IMR-90 (cell line): ENCODE measurements at places on chromosomes 16 and 17.

GRCh38 chr17:45248132-45248957, 13.5 kb downstream of the SPATA32 start:
- no peak for DNase-seq

DNA sequence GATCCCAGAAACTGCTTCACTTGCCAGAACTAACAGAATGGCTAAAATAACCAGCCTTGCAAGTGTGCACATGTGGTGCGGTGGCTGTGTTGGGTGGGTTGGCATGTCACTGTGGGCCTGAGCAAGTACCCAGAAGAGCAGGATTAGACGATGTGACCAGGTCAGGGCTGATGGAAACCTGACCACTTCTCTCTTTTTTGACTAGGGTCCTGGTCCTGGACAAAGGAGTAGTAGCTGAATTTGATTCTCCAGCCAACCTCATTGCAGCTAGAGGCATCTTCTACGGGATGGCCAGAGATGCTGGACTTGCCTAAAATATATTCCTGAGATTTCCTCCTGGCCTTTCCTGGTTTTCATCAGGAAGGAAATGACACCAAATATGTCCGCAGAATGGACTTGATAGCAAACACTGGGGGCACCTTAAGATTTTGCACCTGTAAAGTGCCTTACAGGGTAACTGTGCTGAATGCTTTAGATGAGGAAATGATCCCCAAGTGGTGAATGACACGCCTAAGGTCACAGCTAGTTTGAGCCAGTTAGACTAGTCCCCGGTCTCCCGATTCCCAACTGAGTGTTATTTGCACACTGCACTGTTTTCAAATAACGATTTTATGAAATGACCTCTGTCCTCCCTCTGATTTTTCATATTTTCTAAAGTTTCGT, 16.7 kb downstream of the ANKRD40 start:
- no peak for DNase-seq

DNA sequence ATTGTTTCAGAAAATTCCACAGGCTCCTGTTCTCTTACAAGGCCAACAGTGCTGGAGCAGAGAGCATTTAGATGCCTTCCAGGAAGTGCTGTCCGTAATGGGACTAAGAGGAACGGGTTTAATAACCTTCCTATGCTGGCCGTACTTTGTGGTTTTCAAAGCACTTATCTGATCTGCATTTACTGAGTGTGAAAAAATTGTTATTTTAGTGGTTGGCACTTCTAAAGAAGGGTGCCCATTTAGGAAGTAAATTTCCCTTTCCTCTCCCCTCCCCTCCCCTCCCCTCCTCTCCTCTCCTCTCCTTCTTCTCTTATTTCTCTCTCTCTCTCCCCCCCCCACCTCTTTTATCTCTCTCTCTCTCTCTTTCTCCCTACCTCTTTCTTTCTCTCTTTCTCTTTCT, 72.0 kb upstream of the DNAJA2 start:
- no peak for DNase-seq

DNA sequence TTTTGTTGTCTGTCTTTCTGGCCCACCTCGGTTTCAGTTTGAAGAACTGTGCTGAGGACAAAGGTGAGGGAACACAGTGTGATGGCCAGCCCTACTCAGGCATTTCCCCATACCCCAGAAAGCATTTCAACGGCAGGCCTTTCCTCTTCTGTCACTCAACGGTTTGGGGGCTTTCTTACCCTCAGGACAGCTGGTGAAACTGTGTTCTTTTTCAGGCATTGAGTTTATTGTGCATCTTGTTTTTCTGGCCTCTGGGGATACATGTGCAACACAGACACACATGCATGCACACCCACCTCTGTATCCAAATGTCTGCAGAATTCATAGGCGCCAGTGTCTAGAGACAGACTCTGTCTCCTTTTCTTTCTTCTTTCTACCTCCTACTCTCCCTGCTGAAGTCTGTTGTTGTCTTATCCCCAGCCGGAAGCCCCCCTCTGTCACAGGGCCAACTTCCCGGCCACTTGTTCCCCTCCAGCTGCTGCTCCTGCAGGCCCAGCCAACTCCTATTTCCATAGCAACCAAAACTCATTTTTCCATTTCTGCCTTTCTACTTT, 17.0 kb downstream of the CHD9 start:
- no peak for DNase-seq

- DNase-seq = no peak
Measured at GRCh38 chr17:9824094-9824493, 1.6 kb upstream of the GLP2R start.

- DNase-seq = no peak
Measured at GRCh38 chr17:59607817-59608403, 11.8 kb upstream of the CLTC start.

DNA sequence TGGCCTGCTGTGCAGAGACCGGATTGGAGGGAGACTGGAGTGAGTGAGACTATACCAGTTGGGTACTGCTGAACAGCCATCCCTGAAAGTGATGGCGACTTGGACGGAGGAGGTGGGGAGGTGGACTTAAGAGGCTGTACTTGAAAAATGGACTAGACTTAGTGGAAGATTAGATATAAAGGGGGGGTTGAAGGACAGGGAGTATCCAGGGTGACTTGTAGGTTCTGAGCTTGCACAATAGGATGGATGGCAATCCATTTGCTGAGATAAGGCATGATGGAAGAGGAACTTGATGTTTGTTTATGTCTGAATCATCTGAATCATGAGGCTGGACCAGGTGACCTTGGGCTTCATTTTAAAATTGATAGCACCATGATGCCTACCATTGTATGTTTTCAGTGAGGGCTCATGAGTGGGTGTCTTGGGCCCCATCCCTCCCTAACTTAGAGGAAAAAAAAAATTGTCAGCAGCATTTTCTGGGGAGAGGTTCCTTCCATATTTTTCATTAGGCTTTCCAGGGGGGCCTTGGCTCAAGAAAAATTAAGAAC, 41.2 kb downstream of the PRKCA start:
- DNase-seq = no peak
